ENCODE measurements at places on chromosomes 1 and 21.

- DNase-seq: no peak
These were observed 189.1 kb downstream of the RASAL2 start for GRCh38 chr1:178282949-178283367.

DNA sequence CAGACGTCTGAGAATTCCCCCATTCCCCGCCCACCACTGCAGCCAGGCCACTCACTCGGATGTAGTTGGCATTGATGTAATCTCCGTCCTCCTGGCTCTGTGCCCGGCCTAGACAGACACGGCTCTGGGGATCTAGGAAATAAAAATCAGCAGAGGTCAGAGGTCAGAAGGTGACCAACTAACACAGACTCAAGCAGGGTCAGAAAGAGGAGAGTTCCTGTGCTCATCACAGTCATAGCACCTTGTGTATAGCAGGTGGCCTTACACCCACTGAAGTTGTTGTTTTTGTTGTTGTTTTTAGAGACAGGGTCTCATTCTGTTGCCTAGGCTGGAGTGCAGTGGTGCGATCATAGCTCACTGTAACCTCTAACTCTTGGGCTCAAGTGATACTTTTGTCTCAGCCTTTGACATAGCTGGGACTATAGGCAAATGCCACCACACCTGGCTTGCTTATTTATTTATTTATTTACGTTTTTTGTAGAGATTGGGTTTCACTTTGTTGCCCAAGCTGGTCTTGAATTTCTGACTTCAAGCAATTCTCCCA lies 4.9 kb downstream of the PTPN7 start:
- no peak for DNase-seq

DNA sequence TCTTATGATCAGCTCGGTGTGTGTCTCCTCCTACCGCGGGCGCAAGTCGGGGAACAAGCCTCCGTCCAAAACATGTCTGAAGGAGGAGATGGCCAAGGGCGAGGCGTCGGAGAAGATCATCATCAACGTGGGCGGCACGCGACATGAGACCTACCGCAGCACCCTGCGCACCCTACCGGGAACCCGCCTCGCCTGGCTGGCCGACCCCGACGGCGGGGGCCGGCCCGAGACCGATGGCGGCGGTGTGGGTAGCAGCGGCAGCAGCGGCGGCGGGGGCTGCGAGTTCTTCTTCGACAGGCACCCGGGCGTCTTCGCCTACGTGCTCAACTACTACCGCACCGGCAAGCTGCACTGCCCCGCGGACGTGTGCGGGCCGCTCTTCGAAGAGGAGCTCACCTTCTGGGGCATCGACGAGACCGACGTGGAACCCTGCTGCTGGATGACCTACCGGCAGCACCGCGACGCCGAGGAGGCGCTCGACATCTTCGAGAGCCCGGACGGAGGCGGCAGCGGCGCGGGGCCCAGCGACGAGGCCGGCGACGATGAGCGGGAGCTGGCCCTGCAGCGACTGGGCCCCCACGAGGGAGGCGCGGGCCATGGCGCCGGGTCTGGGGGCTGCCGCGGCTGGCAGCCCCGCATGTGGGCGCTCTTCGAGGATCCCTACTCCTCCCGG lies 1.5 kb downstream of the KCNC4 start:
- DNase-seq: no peak

GRCh38 chr1:26084091-26084561 lies 16.7 kb upstream of the TRIM63 start:
- no peak for DNase-seq

- DNase-seq: no peak
These were observed 144.1 kb upstream of the C8B start for GRCh38 chr1:57109883-57110282.

DNA sequence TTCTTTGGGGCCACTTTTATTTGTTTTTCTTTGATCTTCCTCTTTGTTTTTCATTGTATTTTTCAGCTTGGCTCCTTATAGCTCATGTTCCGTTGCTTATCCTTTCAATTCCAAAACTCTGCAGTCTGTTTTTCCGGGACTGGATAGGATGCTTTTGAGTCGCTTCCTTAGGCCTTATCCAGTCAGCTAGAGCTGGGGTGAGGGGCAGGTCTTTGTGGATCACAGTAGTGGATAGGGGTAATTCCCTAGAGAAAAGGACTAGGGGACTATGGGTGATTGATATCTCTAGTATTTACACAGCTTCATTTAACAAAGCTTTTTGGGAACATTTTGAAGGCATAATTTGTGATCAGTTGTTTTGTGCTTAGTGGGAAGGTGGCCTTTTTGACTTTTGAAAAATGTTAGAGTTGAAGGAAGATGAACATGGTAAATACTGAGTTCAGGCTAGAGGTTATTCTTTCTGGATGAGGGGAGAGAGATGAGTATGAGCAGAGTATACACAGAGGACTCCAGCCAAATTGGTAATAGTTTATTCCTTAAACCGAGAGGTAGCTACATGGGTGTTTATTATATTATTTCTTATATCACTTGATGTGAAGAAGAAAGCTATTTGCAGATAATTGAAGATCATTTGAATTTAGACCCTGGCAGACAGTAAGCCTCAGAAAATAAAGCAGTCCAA lies 22.5 kb downstream of the CEP350 start:
- DNase-seq: no peak

DNA sequence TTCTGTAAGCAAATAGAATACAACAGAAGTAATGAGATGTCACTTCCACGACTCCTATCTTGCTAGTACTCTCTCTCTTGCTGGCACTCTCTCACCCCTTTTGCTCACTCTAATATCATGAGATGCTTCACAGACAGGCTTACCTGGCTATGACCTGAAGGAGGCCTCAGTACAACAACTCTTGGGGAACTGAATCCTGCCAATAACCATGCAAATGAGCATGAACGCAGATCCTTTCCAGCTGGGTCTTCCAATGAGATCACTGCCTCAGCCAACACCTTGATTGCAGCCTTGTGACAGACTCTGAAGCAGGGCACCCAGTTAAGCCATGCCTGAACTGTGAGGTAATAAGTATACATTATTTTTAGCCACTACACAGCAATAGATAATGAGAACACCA lies 53.1 kb upstream of the ADAR start:
- no peak for DNase-seq

DNA sequence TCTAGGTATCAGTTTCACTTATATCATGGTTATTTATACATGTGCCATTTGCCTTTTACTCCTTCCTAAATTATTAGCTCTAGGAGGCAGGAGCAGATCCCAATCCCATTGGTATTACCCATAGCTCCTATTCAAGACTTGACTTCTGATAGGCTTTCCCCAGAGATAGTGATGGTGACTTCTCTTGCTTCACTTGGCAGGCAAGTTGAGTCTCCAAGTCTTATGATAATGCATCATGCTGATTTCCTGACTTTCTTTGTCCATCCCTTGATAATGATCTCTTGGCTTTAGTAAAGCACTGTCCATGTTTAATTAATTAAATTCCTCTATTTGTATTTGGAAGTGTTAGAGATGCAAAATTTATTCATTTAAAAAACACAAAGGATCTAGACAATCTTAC lies 253.5 kb upstream of the ADAMTS5 start:
- no peak for DNase-seq

GRCh38 chr1:165218731-165219130 lies 137.8 kb downstream of the LMX1A start:
- no peak for DNase-seq

DNA sequence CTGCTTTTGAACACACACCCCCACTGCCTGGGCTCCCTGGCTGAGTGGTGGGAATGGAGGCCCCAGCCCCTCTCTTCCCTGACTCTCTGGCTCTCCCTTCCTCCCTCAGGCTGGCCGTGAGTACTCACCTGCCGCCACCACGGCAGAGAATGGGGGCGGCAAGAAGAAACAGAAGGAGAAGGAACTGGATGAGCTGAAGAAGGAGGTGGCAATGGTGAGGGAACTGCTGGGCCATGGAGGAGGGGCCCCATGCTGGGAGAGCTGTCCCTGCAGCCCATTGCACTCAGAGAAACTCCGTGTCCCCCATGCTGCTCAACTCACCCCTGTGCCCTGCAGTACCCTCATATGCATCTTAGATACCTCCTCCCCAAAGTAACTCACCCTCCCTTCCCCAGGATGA lies 5.2 kb downstream of the ATP1A2 start:
- no peak for DNase-seq

All from retinal pigment epithelial cell (primary cell).